ENCODE measurements at places on chromosomes 16 and 17.

GRCh38 chr16:67155295-67156142, 4.2 kb downstream of the TRADD start:
- peak; percentile 87 for DNase-seq

- no peak for DNase-seq
Observed at GRCh38 chr17:8189041-8189710, 804 bp downstream of the BORCS6 start.

DNA sequence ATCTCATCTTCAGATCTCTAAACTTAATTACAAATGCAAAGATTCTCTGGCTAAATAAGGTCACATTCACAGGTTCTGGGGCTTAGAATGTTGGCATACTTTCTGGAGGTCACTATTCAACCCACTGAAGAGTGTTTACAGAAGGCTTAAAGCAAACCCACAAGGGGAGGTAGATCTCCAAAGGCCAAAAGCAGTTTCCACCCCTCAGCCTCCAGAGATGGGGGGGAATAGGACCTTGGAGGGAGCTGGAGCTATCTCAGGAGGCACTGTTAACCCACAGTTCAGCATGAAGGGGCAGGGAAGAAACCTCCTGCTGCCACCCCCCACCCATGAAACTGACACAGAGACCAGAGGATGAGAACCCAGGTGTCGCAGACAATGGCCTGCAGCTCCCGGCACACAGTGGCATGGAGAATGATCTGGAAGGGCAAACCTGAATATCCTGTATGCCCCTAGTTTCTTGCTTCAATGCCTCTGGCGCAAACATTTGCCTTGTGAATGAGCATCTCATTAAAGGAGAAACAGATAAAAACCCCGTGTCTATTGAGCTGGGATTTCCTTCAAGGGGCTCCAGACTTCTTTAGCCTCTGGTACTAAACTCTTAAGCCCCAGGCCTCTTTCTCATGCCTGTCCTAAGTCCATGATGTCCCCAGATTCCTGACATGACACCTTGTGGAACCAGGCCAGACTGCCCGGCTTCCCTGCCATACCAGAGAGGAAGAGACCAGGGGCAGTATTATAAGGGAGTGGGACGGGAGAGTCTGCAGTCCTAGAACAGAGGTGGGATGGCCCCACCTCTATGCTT, 103.1 kb upstream of the CDH5 start:
- DNase-seq: no peak

- DNase-seq: no peak
Observed at GRCh38 chr16:8686031-8686621, 11.7 kb downstream of the ABAT start.

DNA sequence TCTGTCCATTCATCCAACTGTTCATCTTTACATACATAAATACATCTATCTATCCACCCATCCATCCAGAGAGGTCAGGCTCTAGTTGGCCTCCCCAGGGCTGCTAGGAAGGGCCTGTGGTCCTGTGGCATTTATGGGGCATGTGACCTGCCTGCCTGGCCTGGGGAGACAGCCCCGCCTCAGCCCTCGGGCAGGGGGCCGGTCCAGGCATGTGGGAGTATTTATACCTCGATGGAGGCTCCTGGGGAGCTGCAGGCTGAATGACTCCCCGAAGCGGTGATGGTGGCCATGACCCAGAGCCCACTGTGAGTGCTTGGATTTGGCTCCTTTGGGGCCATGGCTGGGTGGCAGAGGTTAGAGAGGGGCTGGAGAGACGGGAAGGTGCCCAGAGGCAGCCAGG, 7.3 kb downstream of the FOXN1 start:
- no peak for DNase-seq

DNA sequence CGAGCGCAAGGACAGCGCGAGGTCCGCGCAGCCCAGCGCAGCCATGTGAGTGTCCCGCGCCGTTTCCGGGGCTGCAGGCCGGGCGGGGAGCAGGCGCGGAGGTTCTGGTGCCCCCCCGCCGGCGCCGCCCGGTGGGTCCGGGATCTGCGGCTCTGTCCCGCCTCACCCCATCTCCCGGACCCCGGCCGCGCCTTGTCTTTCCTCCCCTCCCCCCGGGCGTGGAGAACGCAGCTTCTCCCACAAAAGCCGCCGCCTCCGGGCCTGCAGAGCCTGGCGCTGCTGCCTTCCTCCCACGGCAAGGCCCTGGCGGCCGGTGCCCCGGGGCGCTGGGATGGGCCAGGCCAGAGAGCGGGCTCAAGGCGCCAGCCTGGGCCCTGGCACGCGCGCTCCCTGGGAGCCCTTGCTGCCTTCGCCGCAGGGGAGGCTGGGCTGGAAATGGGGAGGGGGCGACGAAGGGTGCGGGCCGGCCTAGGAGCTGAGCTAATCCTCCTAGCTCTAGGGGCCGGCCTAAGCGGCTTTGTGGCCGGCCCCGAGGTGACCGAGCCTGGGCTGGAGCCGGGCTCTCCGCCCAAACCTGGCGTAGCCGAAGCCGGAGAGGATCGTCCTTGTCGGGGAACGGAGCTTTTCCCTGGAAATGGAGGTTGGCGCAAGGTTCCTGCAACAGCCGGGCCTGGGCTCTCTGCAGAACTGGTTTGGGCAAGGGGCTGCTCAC, 397 bp downstream of the RIPOR1 start:
- DNase-seq: no peak

GRCh38 chr17:60529806-60530205, 3.8 kb upstream of the APPBP2 start:
- DNase-seq: no peak
